Activated naive CD4-positive, alpha-beta T cell treated with Interleukin-2 at 50 U/mL for 16 hours (primary cell): ENCODE measurements at places on chromosomes 2 and 18.
A peak's percentile ranks its signal among the peaks of the same experiment; 100 is the strongest.

- DNase-seq: no peak
These were observed 97.9 kb downstream of the SH3BP4 start for GRCh38 chr2:235049719-235050118.

GRCh38 chr2:45889053-45889452 lies 237.6 kb downstream of the PRKCE start:
- no peak for DNase-seq

GRCh38 chr2:74555610-74556103 lies 1.1 kb downstream of the DOK1 start:
- DNase-seq: no peak

DNA sequence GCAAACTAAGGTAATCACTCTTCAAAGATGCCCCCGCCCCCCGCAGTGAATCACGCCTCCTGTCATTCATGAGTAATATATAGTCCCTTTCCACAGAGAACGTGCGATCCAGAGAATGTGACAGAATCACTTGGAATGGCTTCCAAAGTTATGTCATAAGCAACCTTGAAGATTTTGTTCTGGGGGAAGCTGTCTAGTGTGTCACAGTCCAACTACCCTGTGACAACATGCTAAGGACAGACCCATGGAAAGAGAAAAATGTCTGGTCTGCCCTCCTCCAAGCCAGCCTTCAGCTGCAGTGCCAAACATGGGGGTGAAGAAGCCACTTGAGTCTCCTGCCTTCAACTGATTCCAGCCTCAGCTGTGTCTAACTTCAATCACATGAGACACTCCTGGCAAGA lies 259.1 kb downstream of the SS18 start:
- DNase-seq: no peak

DNA sequence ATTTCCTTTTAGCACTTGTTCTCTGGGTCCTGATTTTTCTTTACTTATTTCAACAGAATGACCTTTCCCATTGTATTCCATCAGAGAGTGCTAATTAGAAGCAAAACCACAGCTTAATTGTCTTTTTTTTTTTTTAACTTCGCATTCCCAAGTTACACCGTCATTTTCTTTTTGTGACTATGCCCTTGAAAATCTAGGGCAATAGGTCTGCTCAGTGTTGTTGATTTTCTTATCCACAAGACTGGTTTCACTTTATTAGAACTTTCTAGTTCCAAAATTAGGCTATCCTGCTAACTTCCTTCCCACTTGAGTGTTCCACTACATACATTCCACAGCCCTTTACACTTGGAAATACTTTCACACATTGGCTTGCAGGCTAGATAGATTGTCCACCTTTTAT lies 18.7 kb upstream of the ADAM17 start:
- no peak for DNase-seq

DNA sequence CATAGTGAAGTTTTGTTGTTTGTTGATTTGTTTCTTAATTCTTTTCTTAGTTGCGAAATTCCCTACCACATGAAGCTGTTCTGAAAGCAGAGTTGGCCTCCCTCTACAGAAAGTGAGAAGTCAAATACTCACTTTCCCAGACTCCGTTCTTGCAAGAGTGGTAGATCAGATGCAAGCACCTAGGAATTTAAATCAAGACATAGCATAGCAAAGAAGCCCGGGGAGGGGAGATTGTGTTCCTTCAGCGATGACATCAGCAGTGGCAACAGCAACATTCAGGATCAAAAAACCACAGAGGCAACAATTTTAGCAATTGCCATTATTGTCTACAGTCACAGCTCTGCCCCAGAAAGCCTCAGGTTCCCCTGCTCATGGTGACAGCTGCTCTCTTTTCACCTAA lies 580.0 kb downstream of the RNF144A start:
- DNase-seq: no peak

DNA sequence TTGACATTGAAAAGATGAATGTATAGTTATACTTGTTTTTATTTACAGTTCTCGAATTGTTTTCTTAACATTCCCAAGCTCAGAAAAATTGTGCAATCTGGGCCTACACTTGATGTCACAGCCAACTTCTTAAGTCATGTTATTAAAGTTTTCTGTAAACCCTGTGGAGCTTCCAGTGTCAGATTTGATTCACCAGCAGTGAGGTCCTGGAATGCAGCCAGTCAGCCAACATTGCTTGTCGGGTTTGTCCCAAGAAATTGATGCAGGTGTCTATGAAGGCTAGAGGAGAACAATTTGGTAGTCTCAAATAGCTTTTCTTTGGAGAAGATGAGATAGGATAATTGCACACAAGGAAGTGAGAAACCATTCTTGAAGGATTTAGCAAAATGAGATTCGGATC lies 732.2 kb downstream of the DPP10 start:
- DNase-seq: no peak

DNA sequence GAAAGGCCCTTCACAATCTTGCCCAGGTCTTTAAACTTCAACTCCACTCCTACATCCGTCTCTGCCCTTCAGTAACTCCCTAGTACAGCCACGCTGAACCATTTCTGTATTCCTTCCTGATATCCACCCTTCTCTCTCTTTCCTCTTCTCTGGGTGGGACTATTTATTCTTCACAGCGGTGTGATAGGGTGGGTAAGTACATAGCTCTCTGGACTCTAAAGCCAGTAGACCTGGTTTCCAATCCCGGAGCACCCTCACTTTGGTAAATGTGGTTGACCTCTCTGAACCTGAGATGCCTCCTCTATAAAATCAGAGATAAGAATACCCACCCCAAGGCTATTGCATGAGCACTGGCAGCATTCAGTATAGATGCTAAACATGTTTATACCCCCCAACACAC lies 86.7 kb downstream of the ATL2 start:
- DNase-seq: no peak

DNA sequence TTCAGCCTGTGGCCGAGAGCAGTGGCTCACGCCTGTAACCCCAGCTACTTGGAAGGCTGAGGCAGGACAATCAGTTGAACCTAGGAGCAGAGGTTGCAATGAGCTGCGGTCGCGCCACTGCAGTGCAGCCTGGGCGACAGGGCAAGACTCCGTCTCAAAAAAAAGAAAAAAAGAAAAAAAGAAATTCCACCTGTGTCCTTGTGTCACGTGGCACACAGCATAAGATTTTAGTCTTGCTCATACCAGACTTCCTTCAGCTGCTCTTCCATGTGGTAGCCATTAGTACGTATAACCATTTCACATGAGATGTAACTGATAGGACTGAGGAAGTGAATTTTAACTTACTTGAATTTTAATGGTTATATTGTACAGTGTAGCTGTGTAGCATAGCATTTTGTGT lies 4.0 kb downstream of the NOP58 start:
- DNase-seq: no peak

DNA sequence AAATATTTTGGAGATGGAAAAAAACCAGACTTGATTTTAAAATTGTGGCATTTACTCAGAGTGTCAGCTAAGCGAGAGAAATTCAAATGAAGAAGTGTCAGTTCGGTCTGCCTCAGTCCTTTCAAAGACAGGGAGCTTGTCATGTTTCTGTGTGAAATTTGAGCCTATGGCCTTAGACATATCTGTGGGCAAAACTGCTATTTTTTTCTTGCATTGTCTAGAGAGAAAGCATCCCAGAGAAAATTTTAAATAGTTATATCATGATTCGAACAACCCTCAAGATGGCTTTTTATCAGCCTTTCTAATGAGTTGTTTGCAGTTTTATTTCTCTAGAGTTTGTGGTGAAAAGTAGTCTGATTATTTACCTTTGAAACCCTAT lies 50.2 kb upstream of the KCNE4 start:
- DNase-seq: no peak

DNA sequence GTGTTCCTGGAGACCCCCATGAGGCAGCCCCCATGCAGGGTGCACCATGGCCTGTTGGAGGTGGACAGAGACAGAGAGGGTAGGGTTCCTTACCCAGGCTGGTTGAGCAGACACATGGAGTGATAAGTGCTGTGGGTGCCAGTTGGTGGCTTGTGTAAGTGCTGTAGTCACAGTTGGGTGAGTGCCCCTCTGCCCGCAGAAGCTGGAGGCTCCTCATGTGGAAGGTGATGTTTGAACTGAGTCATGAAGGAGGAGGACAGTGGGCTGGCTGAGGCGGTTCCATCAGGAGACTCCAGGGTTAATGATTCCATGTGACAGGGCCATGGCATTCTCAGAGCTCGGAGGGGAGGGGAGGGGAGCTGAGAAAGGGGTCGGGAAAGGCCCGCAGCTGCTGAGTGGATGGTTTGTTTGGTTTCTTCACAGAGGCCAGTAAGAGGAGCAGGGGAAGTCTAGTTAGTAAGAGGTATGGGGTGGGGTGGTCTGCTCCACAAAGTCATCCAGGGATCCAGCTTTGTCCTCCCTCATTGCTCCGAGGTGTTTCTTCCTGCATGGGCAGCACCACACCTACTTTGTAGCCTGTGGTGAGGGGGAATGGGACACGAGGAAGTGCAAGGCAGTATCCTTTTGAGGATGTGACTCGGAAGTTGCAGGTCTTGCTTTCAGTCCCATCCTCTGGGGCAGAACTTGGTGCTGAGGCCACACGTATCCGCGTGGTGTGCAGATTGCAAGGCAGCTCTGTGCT lies 13.6 kb downstream of the IMPA2 start:
- DNase-seq: no peak

- no peak for DNase-seq
These were observed 399.0 kb downstream of the CNTNAP5 start for GRCh38 chr2:124424074-124424473.

DNA sequence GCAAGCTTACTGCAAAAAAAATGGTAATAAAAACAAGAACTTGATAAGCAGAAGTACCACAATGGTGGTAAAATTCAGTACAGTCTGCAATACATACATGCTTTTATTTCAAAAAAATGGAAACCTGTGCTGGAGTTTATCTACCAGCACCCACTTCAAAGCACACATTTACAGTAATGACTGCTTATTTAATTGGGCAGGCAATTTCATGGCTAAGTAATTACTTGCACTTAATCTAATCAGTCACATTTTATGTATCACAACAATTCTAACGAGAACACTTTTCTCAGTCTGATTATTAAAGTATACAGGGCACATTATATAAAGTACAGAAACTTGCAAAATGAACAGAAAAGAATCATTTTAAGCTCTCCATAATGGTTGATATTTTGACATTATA lies 5.2 kb downstream of the APCDD1 start:
- no peak for DNase-seq

DNA sequence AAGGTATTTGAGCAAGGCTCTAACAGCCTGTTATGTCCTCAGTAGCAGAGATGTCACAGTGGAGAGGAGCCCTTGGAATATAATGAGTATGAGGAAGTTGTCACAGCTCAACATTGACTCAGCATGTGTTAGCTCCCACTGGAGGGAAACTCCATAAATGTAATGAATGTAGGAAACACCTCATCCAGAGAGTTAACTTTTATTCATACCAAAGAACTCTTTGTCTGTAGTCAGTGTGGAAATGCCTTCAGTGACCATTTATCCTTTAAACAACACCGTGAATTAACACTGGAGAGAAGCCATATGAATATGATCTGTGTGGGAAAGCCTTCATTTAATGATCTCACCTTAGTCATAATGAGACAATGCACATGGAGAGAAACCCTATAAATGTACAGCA lies 59.7 kb downstream of the CYP1B1 start:
- no peak for DNase-seq

- no peak for DNase-seq
These were observed 220.6 kb downstream of the SETBP1 start for GRCh38 chr18:44901283-44901682.

- no peak for DNase-seq
These were observed 11.2 kb upstream of the CYP27C1 start for GRCh38 chr2:127231130-127231865.

GRCh38 chr18:71831039-71831438 lies 713.1 kb downstream of the CBLN2 start:
- DNase-seq: no peak

- DNase-seq: no peak
These were observed 32.1 kb downstream of the FBXO48 start for GRCh38 chr2:68434981-68435380.

DNA sequence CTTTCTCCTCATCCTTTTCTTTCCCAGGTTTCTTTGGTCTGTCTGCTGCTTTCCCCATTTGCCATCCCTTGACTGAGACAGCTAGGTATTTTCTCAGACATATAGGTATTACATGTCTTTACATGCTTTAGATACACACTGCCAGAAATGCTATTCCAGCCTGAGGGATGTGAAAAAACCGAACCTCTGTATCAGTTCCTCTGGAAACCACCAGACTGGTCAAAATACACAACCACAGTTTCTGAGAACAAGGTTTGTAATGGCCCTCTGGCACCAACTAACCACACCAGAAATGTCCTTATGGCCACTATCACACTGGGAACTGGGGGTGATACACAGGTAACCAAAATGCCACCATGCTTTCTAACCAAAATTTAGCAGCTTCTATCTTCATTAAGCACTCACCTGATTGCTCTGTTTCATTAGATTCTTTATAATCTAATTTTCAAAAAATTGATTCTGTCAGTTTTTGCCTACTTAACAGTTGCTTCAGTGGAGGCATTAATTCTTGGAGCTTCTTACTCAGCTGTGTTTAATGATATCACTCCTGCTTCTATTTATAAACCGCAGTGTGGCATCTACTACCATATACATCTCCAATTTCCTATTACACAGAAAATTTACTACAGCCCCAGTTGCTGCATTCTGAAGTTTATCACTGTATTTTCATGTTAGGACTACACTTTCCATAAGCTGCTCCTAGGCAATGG lies 243.5 kb downstream of the WDPCP start:
- no peak for DNase-seq

- DNase-seq: peak; percentile 64
These were observed 954 bp downstream of the CCNT2 start for GRCh38 chr2:134919341-134920210.

DNA sequence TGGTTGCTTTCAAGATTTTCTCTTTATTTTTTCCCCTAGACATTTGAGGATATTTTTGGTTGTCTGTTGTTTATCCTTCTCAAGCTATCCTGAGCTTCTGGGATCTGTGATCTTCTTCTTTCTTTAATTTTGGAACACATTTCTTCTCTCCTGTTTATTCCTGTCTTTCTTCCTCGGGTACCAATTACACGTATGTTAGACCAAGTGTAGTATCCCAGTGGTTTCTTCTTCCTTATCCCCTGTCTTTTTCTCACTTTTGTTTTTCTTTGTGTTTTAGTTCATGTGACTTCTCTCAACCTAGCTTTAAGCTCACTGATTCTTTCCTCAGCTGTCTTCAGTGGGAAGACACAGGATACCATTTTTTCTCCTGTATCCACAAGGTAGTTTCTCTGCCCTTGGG lies 120.0 kb downstream of the GALR1 start:
- no peak for DNase-seq

DNA sequence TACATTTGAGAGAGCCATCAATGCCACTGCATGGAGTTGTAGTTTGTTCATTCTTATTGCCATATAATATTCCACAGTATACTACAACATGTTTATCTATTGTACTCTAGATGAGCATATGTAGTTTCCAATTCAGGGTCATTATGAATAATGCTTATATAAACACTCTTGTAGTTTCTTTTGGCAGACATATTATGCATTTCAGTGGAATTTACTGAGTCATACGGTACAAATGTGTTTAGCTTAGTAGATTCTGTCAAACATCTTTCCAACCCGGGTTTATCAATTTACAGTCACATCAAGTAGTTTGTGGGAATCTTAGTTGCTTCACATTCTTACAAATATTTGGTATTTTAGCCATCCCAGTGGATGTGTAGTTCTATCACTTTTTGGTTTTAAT lies 161.1 kb downstream of the KCNH7 start:
- no peak for DNase-seq
